T-helper 1 cell (primary cell): ENCODE measurements at places on chromosomes 1 and 21.

DNA sequence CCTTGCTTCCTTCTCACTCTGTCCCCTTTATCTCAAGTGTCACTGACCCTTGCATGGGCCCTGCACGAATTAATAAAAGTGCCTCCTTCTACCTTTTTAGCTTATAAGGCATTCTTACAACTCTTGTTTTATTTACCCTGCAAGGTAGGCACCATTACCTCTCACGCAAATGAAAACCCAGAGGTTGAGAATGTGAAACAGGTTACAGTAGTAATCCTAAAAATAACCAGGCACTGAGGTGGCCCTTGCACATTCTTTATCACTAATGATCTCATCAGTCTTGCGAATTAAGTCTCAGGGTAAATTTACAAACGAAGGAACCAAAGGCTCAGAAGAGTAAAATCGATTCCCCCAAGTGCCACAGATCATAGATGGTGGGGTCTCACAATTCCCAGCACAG is 3.7 kb downstream of the GLIS1 start:
- DNase-seq, result no peak

DNA sequence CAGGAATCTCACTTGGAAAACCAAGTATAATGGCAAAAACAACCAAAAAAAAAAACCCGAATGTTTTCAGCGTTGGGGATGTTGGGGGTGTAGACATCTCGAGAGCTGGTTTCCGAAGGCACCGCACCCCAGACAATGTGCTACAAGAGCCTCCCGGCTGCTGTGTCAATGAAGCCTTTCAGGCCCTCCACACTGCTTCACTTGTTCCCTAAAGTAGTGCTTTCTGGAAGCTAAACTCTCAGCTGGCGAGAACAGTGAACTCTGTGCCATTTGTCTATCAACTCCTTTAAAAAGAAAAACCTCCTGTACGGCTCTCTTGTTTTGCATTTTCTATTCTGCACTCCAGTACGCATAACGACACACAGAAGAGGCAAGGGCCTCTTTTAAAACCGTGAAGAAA is 32.5 kb downstream of the PLEKHO1 start:
- DNase-seq, result no peak

DNA sequence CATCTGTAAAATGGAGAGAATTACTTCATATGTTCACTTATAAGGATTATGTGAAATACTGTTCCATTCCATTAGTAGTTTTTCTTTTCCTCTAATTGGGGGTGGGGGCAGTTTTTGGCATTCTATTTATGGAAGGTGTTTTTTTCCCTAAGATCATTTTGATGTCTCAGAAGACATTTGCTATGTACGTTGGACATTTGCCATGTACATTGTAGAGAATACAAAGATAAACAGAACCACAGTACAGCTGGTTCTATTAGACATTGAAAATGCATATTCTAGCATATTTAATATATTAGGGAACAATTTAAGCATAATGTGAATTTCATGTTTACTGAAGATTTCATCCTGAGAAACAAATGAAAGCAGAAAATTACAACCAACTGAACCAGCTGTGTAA is 98.5 kb downstream of the PTBP2 start:
- DNase-seq, result no peak

DNA sequence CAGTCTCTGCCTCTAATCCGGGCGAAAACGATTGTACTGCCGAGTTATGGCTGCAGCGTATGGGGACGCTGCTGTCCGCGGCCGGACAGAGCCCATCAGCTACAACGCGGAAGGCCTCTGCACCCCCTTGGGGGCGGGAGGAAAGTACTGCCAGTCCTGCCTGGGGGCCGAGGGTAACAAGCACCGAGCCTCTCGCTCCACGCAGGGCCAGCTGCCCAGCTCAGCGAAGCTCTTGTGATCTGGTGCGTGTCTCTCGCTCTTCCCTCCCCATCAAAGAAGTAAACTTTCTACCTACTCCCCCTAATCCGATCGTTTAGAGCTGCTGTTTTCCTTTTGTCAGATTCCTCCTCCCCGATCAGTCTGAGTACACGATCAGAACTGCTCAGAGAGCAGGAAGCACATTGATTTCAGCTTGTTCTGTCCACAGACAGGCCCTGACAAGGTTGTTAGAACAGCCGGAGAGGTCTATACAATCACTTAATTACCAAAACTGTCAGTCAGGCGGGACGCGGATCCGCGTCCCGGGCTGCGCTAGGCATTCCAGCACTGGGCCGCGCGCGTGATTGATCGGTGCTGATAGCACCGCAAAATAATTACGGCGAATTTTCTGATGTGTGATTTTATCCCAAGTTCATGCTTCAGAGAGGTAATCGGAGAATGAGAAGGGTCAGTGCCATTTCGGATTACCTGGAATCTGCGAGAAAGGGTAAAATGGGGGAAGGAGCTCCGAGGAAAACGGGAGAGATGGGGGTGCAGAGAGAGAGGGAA is 8.7 kb upstream of the BARHL2 start:
- DNase-seq, result no peak

DNA sequence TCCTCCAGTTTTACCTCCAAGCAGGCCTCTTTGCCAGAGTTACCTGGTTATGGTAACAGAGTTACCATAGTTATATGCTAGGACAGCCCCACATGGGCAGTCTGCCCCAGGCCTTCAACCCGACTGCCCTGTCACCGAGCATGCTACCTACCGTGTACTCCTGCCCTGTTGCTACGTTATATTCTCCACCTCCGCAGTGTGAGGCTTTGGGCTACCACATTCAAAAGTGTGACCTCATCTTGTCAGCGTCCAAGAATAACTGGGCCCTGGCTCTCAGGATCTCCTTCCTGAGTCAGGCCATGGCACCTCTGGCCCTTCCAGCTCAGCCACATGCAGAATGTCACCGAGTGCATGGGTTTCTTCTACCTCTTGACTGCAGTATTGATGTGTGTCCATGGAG is 8.9 kb downstream of the MAPKAPK2 start:
- DNase-seq, result no peak

- DNase-seq, result no peak
These were observed 106.7 kb upstream of the GNG12 start for GRCh38 chr1:67939942-67940341.

DNA sequence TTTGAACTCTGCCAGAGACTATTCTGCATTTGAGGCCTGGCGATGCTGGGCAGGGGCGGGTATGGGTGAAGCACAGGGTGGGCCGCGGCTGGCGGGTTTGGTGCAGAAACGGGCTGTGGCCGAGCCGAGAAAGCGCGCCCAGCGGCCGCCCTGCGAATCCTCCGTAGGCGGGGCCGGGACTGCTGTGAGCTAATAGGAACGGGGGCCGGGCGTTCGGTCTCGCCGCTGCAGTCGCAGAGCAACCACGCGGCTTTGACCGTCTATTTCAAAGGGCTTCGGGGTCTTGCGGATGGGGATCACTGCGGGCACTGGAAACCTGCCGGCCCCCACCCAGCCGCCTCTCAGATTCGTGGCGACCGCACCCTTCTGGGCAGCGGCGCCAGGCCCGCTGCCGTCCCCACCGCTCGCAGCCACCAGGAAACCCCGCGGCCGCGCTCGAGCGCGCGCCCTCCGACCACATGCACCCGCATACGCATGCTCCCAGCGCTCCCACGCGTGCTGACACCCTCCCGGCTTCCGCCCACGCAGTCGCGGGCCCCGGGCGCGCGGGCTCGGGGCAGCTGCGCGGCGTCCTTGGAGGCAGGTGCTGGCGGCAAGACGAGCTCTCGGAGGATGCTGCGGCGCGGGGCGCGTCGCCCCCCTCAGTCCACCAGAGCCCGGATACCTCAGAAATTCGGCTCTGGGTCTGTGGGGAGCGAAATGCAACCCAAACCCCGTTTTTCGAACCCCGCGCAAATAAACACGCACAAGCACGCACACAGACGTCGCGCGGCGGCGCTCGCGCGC is 32.6 kb downstream of the DNTTIP2 start:
- DNase-seq, result peak; percentile 84

GRCh38 chr1:38997034-38997900 is 6.2 kb downstream of the AKIRIN1 start:
- DNase-seq, result no peak

DNA sequence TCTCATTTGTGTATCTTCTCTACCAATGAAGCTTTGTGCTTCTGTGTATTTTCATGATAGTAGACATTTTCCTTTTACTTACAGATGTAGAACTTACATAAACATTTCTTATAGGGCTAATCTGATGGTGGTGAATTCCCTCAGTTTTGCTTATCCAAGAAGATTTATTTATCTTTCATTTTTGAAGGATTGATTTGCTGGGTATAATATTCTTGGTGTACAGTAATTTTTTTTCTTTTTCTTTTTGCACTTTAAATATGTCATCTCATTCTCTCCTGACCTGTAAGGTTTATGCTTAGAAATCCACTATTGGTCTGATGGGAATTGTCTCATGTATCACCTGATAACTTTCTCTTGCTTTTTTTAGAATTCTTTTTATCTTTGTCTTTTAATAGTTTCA is 127.6 kb upstream of the KCTD3 start:
- DNase-seq, result no peak

DNA sequence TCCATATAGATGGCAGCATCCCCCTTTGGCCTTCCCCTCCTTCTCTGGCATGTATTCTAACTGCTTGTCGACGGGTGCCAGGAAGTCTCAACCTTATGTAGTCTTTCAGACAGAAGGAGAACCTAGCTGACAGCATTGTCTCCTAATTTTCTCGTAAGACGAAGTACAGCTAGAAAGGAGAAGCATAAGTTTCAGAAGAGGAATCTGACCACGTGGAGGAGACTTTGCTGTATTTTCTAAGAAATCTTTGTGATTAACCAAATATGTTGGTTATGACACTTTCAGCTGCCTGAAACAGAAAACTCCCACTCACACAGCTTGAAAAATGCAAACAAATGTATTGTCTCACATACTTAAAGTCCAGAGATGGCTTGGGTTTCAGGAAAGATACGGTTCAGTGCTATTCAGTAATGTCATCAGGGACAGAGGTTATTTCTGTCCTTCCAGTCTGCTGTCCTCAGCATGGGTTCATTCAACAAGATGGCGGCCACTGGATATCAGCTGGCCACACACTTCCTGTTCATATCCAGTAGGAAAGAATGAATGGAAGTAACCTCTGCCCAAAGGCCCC is 109.5 kb upstream of the ZNF648 start:
- DNase-seq, result no peak

GRCh38 chr1:17948594-17948993 is 159.0 kb upstream of the IGSF21 start:
- DNase-seq, result no peak

- DNase-seq, result no peak
These were observed 10.3 kb downstream of the KCNE1 start for GRCh38 chr21:34501716-34502115.

DNA sequence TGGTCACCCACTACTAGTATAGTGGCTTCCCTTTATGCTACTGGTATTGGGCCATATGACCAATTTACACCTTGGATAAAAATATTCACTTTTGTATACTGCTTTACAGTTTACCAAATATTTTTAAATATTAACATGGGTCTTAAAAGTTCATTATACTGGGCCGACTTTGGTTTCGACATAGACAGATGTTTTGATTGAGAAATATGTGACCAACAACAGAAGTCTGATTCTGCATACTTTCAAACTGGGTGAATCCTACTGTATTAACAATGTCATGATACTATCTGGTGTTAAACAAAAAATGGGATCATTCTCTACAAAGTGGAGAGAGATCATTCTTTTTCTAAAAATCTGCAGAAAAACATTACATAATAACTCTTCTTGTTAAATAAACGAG is 134.8 kb downstream of the AKT3 start:
- no peak for DNase-seq

- DNase-seq, result no peak
These were observed 102.4 kb downstream of the FMN2 start for GRCh38 chr1:240194120-240194519.

GRCh38 chr1:37666241-37666867 is 26.0 kb upstream of the CDCA8 start:
- DNase-seq, result no peak

DNA sequence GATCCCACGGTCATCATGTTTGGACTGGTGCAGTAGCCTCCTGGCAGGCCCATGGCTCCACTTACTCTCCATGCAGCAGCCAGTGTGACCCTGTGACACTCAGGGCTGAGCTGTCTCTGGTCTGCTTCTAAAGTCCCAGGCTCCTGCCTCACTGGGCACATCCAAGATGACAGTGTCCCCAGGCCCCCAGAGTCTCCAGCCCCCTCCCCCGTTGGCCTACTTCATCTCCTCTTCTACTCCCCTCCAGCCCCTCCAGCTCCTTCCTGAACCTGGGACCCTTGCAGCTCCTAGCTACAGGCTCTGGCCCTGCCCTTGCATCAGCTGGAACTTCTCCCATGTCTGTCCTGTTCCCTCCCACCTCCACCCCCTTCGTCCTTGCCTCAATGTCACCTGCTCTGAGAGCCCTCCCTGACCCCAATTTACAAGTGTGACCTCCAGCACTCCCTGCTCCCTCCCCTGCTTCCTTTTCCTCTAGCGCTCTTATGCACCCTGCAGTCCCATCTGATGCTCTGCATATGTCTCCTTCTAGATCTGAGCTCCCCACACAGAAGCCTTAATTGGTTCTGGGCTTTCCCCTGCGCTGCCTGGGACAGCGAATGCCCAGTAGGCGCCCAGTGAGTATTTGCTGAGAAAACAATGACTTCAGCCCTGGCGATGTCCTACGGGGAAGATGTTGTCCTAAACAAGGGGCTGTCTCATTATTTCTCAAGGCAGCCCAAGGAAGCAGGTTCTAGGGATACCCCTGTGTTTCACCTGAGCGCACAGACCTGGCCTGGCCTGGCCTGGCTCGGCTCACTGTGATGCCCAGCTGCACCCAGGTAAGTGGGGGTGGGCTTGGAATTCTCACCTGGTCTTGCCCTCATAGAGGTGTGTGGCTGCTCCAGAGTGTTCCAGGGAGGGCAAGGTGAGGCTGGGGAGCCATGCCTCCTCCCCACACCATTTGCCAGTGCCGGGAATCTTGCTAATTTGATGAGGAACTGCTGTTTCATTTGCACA is 600.6 kb downstream of the PTPRU start:
- no peak for DNase-seq

GRCh38 chr1:147769106-147769505 is 8.7 kb upstream of the GJA5 start:
- no peak for DNase-seq

DNA sequence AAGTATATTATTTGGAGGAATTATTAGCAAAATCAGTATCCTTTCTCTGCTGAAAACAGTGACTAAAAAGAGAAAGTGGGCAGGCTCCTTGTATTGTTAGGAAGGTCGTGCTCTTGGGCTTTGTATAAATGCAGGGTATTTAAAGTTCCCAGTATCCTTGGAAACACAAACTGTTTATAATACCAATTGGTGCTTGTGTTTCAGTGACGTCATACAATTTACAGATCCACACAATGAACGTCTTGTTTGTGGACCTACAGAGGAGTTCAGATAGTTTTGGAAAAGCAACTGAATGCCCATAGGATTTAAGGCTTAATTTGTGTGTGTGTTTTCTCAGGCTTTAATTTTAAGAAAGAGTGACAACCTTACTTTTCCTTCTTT is 168.2 kb downstream of the RASAL2 start:
- no peak for DNase-seq
